ENCODE measurements at places on chromosomes 2 and 18. TPM values are rescaled to one million over a fixed set of nuclear protein-coding genes. Genes with fewer than 3 reads are reported as not detected.
A peak's percentile ranks its signal among the peaks of the same experiment; 100 is the strongest.

Gene DPYSL5
- not detected for total RNA-seq

Gene SLC9A4
- not detected for total RNA-seq

Gene CNGA3
- total RNA-seq: not detected

Gene CAVIN2
- 28.1 TPM for total RNA-seq

Gene STAM2
- total RNA-seq: 50.7 TPM

DNA sequence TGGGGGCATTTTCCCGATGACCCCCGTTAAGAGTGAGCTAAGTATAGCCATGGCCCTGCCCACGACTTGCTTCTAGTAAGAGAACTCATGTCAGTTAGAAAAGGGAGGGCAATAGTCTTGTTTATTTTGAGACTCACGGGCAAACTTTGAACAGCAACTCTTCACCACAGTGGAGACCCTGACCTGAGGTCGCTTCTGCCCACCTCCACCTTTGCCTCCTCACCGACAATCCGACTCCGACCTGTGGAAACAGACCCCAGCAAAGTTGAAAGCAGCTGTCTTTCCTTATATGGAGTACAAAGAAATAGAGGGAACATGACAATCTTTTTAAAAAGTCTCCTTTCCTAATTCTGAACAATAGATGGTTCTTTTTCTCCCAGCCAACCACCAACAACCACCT lies 155.0 kb upstream of the GCFC2 start:
- no peak overlapping the region for H3K27ac ChIP-seq
- H3K27me3 ChIP-seq: 0 out of 2 replicates have a peak, but pooled peaks cover 4% of the 10 kb centered on the region
- no peaks in the 10 kb centered on the region for H3K4me1 ChIP-seq
- H3K4me3 ChIP-seq: no peak overlapping the region

DNA sequence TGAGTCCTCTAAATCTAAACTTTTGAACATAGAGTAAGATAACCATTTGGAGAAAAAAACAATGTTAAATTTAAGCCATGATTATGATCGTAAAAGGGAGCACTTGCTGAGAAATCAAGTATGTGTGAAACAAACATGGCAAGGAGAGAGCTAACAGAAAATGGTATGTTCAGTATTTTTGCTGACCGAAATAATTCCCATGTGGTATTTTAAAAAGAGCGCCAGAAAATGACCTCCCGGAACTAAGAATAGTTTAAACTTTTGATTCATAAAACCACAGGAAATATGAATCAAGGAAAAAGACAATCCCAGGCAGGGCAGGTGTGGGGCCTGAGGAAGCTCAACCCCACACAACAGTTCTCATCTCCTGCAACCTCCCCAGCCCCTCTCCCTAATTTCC lies 74.2 kb downstream of the DOCK10 start:
- no peak for DNase-seq
- H3K27ac ChIP-seq: no peak overlapping the region
- H3K27me3 ChIP-seq: no peaks in the 10 kb centered on the region
- H3K36me3 ChIP-seq: no peaks in the 10 kb centered on the region

- H3K27ac ChIP-seq: no peak overlapping the region
- H3K4me3 ChIP-seq: no peak overlapping the region
- no peaks in the 10 kb centered on the region for H3K27me3 ChIP-seq
- peaks cover 8% of the 10 kb centered on the region for H3K4me1 ChIP-seq
- no peaks in the 10 kb centered on the region for H3K36me3 ChIP-seq
Observed at GRCh38 chr18:12038082-12038638, 55.5 kb upstream of the ANKRD62 start.

DNA sequence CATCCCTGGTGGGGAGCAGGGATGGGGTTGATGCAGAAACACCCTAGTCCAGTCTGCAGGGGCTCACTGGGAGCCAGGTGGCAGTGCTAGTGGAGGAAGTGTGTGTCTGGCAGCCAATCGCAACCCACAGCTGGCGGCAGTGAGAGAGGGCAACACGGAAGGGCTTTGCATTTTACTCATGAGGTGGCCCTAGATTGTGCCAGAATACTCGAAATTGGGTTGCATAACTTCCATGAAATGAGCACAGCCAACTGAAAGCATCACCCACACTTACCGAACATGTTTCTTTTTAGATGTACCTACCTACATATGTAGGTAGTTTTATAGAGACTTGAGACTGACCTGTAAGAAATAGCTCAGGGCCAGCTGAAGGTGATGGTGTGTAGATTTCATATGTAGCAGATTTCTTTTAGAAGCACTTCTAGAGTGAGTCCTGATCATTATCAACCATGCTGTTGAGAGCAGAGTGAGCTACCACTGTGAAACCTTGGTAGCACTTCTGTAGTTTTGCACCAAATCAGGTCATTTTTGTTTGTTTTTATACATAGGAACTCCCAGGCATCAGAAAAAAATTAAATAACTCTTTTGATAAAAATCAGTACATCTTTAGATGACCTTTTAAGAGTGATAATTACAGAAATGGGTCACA lies 13.0 kb downstream of the IL18R1 start:
- no peaks in the 10 kb centered on the region for H3K36me3 ChIP-seq
- H3K27ac ChIP-seq: no peak overlapping the region
- no peak for DNase-seq
- no peaks in the 10 kb centered on the region for H3K4me1 ChIP-seq
- H3K27me3 ChIP-seq: peaks cover 8% of the 10 kb centered on the region

DNA sequence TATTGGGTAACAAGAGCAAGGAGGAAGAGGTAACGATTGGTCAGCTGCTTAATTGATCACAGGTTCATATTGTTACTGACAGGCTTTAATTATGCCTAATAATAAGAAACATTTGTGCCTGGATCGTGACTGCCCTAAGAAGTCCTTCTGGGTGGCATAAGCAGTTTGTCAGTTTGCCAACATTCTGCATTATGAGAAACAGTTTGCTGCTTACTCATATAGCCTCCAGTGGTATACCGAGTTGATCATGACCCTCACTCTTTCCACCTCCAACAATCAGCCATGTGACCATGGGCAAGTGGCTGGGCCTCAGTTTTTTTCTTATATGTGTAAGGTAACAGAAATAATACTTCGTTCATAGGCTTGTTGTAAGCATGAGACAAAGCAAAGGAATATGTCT lies 96.6 kb upstream of the CABLES1 start:
- no peaks in the 10 kb centered on the region for H3K36me3 ChIP-seq
- peaks cover 26% of the 10 kb centered on the region for H3K4me1 ChIP-seq
- DNase-seq: peak; percentile 82
- H3K27ac ChIP-seq: peak overlapping the region; percentile 65
- H3K27me3 ChIP-seq: no peaks in the 10 kb centered on the region
- H3K4me3 ChIP-seq: no peak overlapping the region

DNA sequence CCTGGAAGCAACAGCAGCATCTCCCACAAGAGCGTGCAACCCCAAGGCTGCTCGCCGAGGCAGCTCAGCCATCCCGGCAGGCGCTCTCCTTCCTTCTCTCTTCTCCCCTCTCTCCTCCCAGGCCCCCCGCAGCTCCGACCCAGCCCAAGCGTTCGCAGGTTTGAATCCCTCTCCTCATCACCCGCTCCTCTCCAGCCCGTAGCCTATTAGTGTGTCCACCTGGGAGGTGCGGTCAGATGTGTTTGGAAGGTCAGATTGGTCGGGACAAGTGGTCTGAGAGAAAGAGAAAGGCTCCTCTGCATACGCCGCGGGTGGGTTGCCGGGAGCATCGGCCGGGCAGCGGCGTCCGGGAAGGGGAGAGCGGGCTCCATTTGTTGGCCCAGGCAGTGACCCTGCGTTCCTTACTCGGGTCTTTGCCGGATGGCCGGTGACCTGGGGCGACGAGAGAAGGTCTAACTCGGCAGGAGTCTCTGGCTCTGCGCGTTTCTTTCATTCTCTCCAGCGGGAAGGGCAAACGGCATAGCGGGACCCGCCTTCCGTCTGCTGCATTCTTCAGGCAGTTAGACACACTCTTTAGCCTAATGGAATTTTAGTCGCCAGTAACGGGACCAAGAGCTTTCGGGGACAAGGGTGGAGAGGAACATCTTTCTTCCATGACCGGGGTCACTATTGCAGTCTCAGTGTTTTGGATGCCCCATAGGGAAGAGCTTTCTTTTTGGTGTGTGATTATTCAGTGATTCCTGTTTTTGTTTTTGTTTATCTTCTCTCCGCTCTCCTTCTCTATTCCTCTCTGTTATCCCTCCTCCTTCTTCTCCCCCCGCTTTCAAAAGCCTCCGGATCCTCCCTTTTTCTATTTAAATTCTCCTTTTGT lies 1.1 kb upstream of the TMEFF2 start:
- peaks cover 23% of the 10 kb centered on the region for H3K4me1 ChIP-seq
- peak overlapping the region; percentile 36 for H3K4me3 ChIP-seq
- H3K27ac ChIP-seq: no peak overlapping the region
- no peaks in the 10 kb centered on the region for H3K36me3 ChIP-seq
- H3K27me3 ChIP-seq: peaks cover 82% of the 10 kb centered on the region

GRCh38 chr18:43061816-43062215 lies 53.7 kb downstream of the RIT2 start:
- H3K27me3 ChIP-seq: no peaks in the 10 kb centered on the region
- no peak for DNase-seq
- no peak overlapping the region for H3K27ac ChIP-seq
- no peaks in the 10 kb centered on the region for H3K36me3 ChIP-seq
- H3K4me3 ChIP-seq: no peak overlapping the region

- no peak overlapping the region for H3K4me3 ChIP-seq
- H3K27me3 ChIP-seq: no peaks in the 10 kb centered on the region
- no peak overlapping the region for H3K27ac ChIP-seq
- H3K36me3 ChIP-seq: no peaks in the 10 kb centered on the region
- H3K4me1 ChIP-seq: no peaks in the 10 kb centered on the region
- no peak for DNase-seq
Observed at GRCh38 chr2:48677450-48677849, 59.8 kb downstream of the GTF2A1L start.

GRCh38 chr2:177541258-177541991 lies 148.9 kb downstream of the AGPS start:
- no peak overlapping the region for H3K27ac ChIP-seq
- H3K27me3 ChIP-seq: no peaks in the 10 kb centered on the region
- H3K36me3 ChIP-seq: peaks cover 3% of the 10 kb centered on the region
- peaks cover 18% of the 10 kb centered on the region for H3K4me1 ChIP-seq
- H3K4me3 ChIP-seq: no peak overlapping the region

- no peaks in the 10 kb centered on the region for H3K36me3 ChIP-seq
- DNase-seq: no peak
- no peak overlapping the region for H3K4me3 ChIP-seq
- H3K27me3 ChIP-seq: no peaks in the 10 kb centered on the region
Observed at GRCh38 chr2:144162652-144163051, 357.3 kb downstream of the ZEB2 start.

GRCh38 chr18:3172097-3172496 lies 47.7 kb downstream of the MYOM1 start:
- peaks cover 17% of the 10 kb centered on the region for H3K4me1 ChIP-seq
- no peak for DNase-seq
- H3K4me3 ChIP-seq: no peak overlapping the region
- no peak overlapping the region for H3K27ac ChIP-seq
- H3K36me3 ChIP-seq: no peaks in the 10 kb centered on the region

DNA sequence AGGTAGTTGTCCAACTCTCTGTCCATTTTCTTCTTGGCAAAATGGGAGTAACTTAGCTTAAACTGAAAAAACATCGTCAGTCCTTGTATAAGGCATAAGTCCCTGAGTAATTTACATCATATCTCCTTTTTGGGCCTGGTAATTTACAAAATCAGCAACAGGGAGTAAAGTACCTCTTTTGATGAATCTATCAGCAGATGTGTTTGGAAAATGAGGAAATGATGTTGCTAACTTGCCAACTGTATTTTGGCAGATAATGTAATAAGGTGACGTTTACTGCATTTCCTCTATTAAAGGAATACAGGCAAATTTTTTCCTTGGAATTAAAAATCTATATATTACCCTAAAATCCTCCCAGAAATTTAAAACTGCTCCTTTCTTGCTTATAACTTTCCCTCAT lies 29.2 kb downstream of the ANKRD44 start:
- no peaks in the 10 kb centered on the region for H3K4me1 ChIP-seq
- no peak for DNase-seq
- H3K4me3 ChIP-seq: no peak overlapping the region
- H3K36me3 ChIP-seq: no peaks in the 10 kb centered on the region
- H3K27ac ChIP-seq: no peak overlapping the region

- H3K27ac ChIP-seq: no peak overlapping the region
- H3K27me3 ChIP-seq: no peaks in the 10 kb centered on the region
- H3K36me3 ChIP-seq: no peaks in the 10 kb centered on the region
- no peaks in the 10 kb centered on the region for H3K4me1 ChIP-seq
Observed at GRCh38 chr18:10851824-10852319, 297.5 kb downstream of the PIEZO2 start.

DNA sequence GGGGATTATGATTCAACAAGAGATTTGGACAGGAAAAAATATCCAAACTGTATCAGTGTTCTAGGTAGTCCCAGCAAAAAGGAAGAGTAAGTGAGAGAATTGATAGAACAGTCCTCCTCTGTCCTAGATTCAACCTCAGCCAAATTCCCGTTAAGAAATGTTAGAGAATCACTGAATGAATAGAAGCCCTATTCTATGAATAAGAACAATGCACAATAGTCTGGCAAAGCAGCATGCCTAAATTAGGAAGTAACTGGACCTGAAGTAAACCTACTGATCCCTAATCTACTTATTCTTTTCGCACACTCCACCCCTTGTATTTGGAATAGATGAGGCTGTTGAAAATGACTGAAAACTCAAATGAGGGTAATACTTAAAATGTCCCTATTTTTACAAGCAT lies 1665.5 kb downstream of the LRP1B start:
- no peak for DNase-seq
- no peak overlapping the region for H3K27ac ChIP-seq
- no peaks in the 10 kb centered on the region for H3K4me1 ChIP-seq
- H3K27me3 ChIP-seq: no peaks in the 10 kb centered on the region
- H3K36me3 ChIP-seq: no peaks in the 10 kb centered on the region

- peaks cover 33% of the 10 kb centered on the region for H3K36me3 ChIP-seq
- DNase-seq: peak; percentile 51
- H3K27ac ChIP-seq: peak overlapping the region; percentile 57
- H3K27me3 ChIP-seq: no peaks in the 10 kb centered on the region
- H3K4me1 ChIP-seq: peaks cover 12% of the 10 kb centered on the region
Observed at GRCh38 chr2:55901322-55901721, 22.3 kb downstream of the EFEMP1 start.

- no peaks in the 10 kb centered on the region for H3K36me3 ChIP-seq
- H3K27me3 ChIP-seq: no peaks in the 10 kb centered on the region
- DNase-seq: peak; percentile 13
- no peak overlapping the region for H3K4me3 ChIP-seq
- no peak overlapping the region for H3K27ac ChIP-seq
Observed at GRCh38 chr2:74026687-74027241, 42.1 kb downstream of the TET3 start.

DNA sequence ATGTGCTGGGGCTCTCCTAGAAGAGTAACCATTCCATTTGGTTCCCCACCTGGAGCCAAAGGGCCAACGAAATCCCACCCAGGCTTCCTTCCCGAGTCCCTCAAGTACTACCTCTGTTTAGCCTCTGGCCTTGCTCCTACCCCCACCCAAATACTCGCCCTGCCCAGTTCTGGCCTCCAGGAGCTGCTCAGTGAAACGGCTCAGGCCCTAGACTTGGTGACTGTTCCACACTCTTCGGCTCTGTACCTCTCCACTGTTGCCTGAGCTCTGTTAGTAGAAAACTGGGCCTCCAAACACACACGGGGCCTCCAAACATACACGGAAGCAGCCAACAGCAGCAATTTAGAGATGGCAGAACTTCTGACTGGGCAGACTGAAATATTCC lies 4.2 kb downstream of the OTX1 start:
- no peaks in the 10 kb centered on the region for H3K27me3 ChIP-seq
- no peak overlapping the region for H3K4me3 ChIP-seq
- no peak overlapping the region for H3K27ac ChIP-seq

Data from SJSA1 (cell line).